Hepatocyte (in vitro differentiated cells): ENCODE measurements at places on chromosomes 16 and 17.

DNA sequence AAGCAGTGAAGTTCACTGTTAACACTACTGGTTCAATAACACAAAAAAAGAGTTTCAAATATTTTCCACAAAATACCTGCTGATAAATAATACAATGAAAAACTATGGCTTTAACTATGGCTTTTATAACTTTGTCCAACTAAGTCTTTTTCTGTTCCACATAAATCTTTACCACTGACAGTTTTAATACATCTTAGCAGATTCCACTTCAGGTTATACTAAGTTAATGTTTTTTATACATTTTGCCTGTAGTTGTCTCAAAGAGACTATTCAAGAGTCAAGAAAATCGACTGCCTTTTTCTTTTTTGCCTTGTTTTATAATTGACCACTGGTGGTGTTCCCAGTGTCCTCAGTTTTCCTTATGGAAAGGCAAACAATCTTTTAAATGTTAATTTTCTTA, 379.7 kb upstream of the PMFBP1 start:
- DNase-seq: no peak

GRCh38 chr17:80679816-80680215, 135.2 kb downstream of the RPTOR start:
- DNase-seq: no peak

- peak; percentile 91 for DNase-seq
Observed at GRCh38 chr17:42183741-42184711, 1.2 kb downstream of the HCRT start.

DNA sequence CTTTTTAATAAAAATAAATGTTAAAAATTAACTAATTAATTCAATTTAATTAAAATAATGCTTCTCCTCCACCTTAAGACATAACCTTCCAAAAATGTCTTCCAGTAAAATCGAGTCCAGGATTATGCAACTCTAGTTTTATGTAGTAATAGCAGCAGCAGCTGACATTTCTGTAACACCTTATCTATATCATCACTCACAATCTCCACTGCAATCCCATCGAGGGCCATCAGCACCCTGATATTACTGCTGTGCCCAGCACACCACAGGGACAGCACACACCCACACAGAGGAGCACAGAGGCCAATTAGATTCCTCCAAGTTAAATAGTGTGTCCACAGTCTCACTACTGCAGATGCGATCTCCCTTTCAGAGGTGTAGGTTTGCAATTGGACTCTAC, 2.9 kb downstream of the RPH3AL start:
- no peak for DNase-seq

GRCh38 chr17:70080541-70081347, 5.7 kb downstream of the KCNJ16 start:
- no peak for DNase-seq

GRCh38 chr17:18993905-18994526, 10.5 kb downstream of the FAM83G start:
- DNase-seq: no peak

- DNase-seq: no peak
Observed at GRCh38 chr16:86033016-86033474, 134.1 kb downstream of the IRF8 start.

GRCh38 chr16:1287982-1288670, 21.3 kb upstream of the UBE2I start:
- no peak for DNase-seq

GRCh38 chr17:72764632-72765041, 327.9 kb downstream of the SLC39A11 start:
- DNase-seq: no peak

- DNase-seq: no peak
Observed at GRCh38 chr17:28105501-28105900, 63.0 kb downstream of the NLK start.

- DNase-seq: no peak
Observed at GRCh38 chr16:20216591-20217217, 110.6 kb downstream of the GP2 start.

DNA sequence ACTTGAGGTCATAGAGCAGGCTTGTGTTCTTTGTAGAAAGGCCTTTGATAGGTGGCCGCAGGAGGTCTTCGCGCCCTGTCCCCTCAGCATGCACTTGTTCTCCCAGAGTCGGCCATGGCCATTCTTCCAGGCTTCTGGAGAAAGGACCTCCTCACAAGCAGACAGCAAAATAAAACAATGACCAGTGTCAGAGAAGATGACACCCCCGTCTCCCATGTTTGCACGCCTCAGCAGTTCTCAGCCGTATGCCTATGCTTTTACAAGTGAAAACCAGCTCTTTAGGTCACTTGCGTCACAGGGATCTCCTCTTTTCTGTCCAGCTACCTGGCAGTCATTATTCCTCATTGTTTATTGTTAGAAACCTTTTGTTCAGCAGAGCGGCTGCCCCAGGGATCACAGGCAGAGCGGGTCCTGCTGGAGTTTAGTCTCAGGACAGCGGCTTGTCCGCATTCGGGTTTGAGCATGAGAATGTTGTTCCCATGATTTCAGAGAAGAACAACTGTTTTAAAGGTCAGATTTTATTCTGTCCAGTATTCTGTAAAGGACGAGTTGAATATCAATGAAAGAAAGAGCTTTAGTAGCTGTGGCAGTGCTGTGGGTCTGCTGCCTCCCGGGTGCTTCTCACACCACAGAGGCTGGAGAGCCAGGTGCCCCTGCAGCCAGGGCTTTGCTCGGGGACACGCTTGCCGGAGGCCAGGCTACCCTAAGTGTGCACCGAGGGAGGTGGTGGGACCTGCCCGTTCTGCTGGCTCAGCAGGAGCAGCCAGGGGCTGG, 123.9 kb downstream of the RPTOR start:
- no peak for DNase-seq

DNA sequence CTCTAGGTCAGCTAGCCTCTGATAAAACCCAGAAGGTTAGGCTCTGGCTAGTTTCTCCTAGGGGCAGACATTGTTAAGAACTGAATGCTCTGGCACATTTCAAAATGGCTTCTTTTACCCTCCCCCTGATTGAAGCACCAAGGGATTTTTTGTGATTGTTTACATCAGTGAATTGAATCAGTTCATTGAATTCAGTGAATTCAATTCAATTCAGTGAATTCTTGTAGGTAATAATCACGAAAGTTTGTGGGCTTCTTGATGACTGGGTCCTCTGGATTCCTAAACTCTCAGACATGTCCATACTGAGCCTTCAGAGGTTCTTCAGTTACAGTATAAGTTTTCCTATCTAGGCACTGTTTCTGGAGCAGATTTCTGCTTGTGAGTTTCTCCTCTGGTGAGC, 135.2 kb upstream of the ELAC2 start:
- DNase-seq: no peak

DNA sequence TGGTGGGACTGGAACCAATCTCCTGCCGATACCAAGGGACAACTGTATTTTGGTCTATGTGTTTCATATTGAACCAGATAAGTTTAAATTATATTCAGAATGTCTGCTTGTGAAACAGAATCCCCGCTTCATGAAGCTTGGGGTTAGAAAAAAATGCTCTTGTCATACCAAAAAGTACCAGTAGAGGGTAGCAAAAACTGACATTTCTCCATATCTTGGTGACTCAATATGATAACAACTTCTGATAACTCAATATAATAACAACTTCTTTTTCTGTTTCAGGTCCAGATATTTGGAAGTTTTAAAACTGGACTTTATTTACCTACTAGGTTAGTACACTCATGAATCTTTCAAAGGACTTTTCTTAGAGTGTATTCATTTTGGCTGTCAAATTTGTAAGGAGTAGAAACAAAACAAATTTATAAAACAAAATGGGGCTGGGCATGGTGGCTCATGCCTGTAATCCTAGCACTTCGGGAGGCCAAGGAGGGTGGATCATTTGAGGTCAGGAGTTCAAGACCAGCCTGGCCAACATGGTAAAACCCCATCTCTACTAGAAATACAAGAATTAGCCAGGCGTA, 52.3 kb upstream of the ADCY7 start:
- peak; percentile 54 for DNase-seq

DNA sequence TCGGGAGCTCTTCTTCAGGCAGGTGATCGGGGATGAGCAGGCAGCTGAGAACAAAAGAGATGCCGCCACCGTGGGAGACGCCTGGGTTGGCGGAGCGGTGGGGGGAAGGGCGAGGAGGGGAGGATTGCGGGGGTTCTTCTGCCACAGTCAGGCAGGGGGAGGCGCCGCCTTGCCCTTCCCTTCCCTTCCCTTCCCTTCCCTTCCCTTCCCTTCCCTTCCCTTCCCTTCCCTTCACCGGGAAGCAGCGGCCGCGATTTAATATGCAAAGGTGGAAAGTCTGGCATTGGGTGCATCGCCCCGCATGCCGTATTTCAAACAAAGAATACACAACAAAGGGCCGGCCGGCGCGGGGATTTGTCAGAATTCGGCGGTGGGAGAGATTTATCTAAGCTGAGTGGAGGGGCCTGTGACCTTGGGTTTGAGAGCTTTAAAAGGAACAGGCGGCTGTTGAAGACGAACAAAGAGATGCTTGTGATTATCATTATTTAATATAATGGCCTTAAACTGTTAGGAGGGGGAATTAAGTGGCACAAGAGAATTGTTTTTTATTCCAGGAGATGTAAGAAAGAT, 262.3 kb upstream of the TNRC6C start:
- DNase-seq: peak; percentile 11
